ENCODE measurements at places on chromosomes 5 and 9.

DNA sequence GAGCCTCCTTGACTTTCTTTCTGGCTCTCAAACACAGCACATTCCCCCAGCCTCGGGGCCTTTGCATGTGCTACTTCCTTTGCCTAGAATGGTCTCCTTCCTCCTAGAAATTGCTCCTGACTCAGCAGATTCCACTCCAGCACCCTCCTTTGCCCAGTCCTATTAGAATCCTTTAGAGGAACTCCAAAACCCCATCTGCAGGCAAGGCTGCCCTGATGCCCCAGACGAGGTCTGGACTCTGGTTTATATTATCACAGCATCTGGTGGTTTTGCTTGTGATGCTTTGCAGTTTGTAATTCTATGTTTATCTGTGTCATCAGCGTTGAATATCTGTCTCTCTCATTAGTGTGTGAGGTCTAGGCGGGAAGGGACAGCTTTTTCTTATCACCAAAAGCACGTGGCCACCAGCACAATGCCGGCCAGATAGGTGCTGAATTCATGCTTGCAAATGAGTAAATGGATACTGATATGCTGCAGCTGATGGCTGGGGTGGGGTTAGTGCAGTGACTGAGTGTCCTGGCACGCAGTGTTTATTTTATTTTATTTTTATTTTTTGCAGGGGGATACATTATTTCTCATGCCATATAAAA is 30.0 kb upstream of the ANKH start:
- no peak for DNase-seq

DNA sequence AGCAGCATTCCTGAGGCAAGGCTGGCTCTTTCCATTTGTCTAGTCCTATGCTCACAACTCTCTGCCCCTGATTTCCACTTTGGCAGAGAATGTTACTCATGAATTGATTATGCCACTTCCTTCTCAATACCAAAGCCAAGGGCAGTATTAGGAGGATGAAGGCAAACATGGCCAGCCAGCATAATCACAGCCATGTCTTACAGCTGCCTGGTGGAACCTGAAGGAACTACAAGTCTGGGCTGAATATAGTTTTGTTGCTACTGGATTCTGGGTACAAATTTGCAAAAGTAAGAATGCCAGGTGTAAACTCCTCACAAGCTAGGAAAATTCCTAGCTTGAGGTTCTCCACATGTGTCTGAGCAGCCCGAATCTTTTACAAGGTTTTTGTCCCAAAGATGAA is 4.2 kb downstream of the SIL1 start:
- no peak for DNase-seq

GRCh38 chr5:154829181-154829588 is 21.2 kb downstream of the FAXDC2 start:
- no peak for DNase-seq

DNA sequence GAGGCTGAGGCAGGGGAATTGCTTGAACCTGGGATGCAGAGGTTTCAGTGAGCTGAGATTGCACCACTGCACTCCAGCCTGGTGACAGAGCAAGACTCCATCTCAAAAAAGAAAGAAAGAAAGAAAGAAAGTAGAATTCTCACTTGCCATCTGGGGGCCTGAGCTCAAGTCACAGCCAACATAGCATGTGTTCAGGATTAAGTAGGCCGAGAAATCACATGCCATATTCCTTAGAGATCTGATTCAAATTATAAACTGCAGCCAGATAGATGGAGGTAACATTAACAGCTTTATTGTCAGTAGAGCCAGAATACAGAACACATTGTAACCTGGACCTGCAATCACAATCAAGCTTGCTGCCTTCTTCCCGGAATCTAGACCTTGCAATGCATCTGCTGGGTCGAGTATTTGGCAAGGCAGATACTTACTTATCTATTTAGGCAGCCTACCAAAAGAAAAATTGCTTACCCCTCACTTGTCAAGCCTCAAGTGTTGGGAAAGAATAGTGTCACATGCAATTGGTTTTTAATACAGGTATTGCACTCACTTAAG is 173.7 kb downstream of the CPLANE1 start:
- no peak for DNase-seq

DNA sequence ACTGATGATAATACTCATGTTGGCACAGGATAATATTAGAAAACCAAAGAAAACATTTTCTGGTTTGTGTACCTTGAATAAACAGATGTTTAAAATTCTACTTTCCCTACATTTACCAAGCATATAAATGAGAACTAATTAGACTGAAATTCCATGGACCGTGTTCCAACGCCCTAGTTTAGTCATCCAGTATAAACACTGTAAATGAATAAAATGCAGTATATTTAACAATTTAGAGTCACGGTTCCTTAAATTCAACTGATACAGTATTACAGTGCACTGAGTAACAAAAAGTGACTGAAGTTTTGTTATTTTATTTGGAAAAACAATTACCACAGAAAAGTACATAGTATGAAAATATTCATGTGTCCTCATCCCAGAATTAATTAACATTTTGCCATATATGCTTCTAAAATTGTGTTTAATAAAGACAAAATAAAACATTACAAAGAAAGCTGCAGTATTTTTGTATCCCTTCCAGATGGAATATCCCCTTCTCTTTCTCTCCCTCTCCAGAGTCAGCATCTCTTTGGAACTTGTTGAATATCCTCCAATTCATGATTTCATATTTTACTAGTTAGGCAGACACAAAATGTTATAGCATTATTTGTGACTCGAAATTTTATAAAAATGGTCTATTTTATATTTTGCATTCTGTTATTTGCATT is 112.5 kb downstream of the HMHB1 start:
- no peak for DNase-seq

DNA sequence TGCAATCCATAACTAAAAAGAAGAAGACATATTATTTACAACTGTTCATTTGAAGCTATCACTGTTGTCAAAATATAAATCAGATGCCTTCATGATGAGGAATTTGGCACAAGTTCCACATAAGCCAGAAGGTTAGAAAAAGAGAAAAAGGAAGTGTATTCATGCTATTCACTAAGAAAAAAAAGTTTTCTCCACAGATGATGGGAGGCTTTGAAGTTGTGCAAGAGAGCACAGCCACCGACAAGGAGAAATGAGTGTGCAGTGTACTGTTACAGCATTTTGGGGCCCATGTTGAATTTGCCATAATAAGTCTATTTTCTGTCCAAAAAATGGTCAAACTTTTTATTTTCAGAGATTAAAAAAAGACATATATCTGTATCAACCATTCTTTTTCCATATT is 32.9 kb upstream of the IFNK start:
- DNase-seq, result no peak

- DNase-seq, result no peak
Measured at GRCh38 chr5:147751156-147751830, 31.2 kb downstream of the JAKMIP2 start.

All from stimulated activated CD4-positive, alpha-beta T cell treated with anti-CD3 and anti-CD28 coated beads, Interleukin-4, amount 100 ng/mL, for 48 hours (primary cell).